ENCODE measurements at places on chromosomes 6 and 20.

- DNase-seq, result no peak
These were observed 60.9 kb upstream of the TULP1 start for GRCh38 chr6:35573495-35574110.

DNA sequence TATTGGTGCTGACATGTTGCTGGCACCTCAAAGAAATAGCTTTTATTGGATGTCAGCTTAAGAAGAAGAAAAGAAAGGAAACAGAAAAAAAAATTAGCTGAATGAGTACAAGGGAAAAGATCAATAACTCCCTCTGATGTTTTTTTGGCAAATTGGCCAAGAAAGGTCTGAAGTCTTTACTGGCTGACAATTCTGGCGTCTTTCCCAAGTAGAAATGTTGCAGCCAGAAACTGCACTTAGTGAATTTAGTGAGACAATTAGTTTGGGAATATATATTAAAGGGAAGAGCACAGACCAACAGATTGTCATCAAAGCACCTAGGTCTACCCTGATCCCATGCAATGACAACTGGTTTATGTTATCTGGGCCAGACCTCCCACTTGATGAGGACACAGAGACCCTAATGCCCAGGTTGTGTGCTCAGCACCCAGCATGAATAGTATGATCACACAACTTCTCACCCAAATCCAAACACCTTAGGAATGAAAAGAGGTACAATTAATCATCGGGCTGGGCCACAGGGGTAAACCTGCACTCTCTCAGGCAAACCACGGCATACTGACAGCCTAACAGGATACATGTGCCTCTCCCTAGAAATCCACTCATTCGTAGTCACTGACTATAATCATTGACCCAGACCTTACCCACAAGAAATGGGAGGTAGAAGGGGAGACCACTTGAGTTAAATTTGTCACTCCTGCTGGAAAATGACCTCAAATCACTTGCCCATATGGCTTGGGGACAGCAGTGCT lies 612.3 kb upstream of the ARID1B start:
- DNase-seq, result no peak

DNA sequence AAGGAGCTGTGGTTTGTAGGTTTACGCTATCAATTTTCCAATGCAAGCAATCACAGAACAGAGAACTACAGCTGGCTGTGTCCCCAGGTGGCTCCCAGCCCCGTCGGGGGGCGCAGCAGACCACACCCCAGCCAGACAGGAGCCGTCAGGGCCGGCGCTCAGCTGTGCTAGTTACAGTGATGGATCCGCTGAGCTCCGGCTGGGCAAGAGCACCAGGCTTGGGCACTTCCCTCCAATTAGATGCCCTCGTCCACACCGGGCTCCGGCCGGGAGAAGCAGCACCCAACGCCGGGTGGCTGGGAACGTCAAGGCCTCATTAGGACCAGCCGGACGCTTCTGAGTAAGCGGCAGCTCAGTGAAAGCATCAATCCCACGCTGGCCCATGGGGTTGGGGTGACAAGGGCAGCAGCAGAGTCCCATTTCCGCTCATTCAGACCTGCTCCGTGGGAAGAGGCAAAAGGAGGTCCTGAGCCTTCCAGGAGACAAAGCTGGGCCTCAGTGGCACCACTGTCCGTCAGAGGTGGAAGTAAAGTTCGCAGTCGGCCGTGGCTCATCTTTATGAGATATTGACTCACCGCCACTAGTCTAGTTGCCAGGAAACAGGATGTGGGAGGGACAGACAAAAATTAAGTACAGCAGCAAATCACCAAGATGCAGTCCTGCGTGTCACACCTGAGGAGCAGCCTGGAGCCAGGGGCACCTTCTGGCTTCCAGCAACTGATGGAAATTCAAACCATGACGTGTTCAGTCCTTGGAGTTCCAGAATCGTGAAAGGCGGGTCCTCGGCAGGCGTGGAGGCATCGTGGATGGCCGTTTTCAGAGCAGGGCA lies 164.1 kb downstream of the TAF4 start:
- peak; percentile 25 for DNase-seq

DNA sequence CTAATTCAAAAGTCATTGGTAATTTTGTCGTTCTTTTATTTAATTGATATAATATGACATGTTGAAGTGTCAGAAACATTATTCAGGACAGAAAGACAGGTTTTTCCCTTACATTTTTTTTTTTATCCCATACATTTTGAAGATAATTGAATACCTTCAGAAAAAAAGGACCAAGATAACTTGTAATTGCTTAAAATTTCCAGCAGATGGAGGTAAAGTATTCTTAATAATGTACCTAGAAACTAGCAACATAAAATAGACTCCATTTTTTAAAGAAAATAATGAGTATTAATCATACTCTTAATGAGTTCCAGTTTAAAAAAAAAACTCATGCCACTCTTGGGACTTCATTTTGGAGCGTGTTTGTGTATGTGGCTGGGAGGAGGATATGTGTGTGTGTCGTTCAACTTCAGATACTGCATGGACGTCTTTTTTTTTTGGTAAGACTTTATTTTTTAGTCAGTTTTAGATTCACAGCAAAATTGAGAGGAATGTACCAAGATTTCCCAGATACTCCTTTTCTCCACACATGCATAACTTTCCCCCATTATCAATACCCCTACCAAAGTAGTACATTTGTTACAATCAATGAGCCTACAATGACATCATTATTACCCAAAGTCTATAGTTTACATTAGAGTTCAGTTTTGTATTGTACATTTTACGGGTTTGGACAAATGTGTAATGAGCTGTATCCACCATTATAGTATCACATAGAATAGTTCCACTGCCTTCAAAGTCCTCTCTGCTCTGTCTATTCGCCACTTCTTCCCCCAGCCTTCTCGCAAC lies 79.4 kb downstream of the ROS1 start:
- peak; percentile 39 for DNase-seq

DNA sequence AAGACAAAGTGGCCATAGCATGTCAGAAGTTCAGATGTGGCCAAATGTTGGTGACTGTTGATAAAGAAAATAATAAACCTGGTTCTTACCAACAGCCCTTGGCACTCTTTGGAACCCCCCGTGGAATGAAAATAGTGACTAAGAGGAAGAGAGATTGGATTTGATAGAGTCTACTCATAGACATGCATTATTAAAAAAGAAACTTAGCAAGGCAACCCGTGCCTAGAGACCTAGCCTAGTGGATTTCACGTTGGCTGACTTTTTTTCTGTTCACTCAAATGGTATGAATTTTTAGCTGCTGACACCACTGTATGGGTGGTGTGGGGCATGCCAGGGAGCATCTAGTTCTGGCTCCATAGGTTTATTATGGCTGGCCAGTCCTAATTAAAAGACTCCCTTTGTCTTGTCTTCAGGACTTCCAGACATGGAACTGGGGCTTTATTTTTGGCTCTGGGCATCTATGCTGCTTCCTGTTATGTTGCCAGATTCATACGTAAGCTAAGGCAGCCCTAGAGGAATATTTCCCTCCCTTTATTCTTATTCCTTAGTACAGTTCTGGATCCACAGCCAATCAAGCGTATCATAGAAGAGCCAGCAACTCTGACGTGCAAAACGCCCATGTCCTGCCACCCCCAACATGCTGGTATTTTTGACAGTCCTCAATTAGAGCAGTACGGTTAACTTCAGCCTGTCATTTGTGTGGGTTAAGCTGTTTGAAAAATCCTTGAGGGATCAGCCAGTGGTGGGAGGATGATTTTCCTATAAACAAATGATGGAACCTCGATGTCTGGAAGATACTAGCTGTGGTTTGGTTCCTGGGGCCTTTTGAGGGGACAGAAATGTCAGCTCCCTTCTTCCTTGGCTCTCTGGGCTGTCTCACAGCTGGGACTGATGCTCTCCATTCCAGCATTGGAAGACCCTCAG lies 127.5 kb downstream of the ISM1 start:
- peak; percentile 18 for DNase-seq

GRCh38 chr6:74733830-74734620 lies 471.8 kb downstream of the COL12A1 start:
- DNase-seq, result no peak

DNA sequence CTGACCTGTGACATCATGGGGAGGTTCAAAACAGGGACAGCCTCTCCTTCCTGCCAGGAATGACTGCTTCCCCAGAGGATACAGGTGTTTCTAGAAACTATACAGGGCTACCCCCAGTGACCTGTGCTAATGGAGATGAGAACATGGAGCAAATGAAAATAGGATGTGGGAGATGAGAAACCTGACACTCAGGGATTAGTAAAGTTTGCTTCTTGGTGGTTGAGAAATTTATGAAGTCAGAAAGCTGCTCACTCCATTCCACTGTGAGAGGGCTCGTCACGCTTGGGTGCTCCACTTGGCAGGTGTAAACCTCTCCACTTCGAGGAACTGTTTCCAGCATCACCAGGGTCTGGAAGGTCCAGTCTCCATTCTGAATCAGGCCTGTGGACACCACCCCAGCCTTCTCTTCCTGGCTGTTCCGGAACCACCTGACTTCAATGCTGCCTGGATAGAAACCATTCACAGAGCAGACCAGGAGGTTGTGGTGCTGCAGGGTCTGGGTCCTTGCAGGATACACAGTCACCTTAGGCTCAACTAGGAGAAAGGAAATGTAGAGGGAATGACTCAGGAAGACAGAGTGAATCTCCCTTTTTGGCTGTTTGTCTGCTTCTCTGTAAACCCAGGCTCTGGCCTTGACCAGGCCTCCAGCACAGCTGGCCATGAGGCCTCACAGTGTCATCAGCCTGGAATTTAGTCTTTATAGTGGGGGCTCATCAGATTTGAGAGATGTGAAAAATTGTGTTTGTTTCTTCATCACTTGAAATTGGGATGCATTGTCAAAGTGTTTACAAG lies 10.8 kb downstream of the HLA-DRB5 start:
- DNase-seq, result no peak

GRCh38 chr6:42467651-42468050 lies 15.9 kb upstream of the TRERF1 start:
- DNase-seq, result no peak

DNA sequence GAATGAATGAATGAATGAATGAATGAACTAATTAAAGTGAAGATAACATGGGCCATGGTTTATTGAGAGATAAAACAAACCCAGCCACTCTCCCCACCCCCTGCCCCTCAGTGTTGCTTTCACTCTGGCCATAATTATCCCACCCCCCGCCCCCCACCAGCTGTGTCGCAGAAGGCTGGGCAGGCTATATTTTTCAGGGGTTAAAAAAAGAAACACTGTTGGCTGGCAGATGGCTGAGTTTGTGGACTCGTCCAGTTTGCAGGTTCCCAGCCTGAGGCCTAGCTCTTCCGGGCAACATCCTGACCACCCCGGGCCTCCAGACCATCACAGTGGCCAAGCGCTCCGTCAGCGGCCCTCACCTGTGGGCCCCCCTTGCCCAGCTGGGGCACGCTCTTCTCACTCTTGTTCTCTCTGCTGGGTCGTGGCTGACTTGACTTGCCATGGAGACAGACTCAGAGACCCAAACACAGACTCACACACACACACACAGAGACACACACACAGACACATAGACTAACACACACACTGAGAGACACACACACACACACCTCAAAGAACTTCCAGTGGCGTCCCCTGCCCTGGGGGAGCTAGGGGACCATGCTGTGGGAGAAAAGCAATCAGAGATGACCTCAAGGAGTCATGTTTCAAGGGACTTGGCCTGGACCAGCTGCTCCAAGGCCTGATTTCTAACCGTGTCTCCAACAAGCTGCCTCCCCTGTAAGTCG lies 2.2 kb upstream of the GRM4 start:
- no peak for DNase-seq

GRCh38 chr6:34011264-34011663 lies 134.6 kb downstream of the GRM4 start:
- no peak for DNase-seq

- DNase-seq, result no peak
These were observed 128.4 kb downstream of the BCKDHB start for GRCh38 chr6:80234908-80235307.

GRCh38 chr20:47600967-47601547 lies 99.4 kb downstream of the NCOA3 start:
- DNase-seq, result no peak

DNA sequence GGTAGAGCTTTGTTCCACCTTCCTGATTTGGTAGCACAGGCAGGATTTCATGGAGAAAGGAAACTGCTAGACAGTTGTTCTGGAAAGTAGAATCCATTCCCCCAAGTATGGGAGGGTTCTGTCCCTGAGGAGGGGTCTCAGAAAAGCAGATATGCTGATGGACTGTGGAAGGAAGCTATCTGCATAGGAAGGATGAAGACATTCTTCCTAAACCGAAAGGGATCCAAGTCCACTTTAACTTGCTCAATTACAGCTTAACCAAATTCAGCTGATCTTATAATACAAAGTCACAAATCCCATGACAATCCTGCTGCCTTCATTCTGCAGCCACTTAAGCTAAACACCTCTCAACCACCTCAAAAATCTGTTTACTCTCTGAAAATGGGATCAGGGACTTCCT lies 2.6 kb downstream of the MAN1A1 start:
- DNase-seq, result no peak

Measured in RCC 7860 (cell line).